AG20443 (cell line): ENCODE measurements at places on chromosomes 13 and 19.

DNA sequence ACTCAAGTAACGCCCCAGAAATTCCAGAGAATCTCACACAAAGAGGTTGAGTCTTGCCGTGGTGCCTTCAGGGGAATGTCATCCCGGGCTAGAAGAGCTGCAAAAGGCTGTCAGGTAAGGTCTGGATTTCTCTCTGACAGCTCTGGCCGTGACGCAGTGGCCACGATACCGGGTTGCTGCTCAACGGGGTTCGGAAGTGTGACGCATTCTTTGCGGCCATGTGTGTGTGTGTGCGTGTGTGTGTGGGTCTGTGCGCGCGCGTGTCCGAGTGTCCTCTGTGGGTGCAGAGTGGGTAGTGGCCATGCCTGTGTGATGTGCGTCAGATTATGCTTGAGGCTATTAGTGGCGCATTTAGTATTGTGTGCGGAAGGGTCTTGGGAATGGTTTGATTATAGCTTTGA is 306 bp downstream of the ZNF540 start:
- DNase-seq: peak; percentile 69

DNA sequence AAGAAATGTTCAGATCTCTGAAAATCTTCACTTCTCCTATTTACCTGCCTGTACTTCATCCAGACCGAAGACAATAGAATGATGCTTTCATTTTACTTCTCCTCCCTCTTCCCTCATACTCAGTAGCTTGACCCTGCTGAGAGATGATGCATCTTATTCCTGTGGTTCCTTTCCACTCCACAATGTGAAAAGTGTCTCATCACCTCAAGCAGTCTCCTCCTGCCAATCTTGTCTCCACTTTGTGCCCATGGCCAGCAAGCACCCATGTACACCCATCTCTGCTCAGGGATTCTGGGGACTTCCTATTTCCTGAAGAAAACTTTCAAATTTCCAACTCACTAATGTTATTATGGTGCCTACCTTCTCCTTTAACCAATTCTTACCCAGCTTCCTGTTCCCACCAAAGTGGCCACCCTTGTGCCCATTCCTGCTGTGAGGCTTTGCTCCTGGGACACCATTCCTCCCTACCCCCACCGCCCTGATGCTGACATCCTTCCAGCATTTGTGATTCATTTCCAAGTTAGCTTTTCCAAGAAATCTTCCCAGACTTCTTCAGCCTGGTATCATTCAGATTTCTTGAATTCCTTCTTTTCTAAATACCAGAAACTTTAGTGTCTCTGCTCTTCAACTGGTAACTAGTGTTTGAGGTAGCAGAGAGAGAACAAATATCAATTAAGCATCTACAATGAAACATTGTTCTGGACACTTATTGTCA is 212.5 kb downstream of the POSTN start:
- peak; percentile 71 for DNase-seq

GRCh38 chr19:55172741-55173140 is 6.3 kb upstream of the DNAAF3 start:
- DNase-seq: peak; percentile 75

DNA sequence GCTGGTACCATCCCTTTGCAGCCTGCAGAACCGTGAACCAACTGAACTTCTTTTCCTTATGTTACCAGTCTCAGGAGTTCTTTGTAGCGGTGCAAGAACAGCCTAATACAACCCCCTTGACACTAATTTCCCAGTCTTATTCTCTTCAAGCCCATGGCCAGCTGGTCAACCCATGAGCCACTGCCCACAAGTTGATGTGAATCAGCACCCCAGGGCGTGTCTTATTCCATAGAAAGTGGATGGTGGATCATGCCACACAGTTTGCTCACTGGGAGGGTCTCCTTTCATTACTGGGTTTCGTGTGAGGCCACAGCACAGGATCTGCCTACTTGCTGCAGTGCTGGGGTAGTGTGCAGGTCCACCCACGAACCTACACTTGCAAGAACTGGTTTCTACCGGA is 27.0 kb downstream of the TEX29 start:
- DNase-seq: no peak

- no peak for DNase-seq
Observed at GRCh38 chr19:5216141-5216847, 124.3 kb downstream of the PTPRS start.

DNA sequence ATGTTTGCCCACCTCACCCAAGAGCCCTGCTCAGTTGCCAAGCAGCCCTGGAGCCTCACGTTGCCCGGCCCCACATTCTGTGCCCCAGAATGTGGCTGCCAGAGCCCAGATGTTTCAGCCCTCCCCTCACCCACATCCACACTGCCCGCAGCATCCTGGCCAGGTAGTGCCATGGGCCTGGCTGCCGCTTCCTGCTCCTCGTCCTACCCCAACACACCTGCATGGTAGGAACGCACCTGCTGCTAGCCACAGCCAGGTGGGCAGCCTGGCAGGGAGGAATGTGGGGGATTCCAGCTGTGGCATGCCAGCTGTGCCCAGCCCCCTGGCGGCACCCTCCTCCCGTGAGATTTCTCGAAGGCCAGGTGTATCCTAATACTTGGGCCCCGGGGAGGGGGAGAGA is 7.5 kb upstream of the NFIX start:
- no peak for DNase-seq

GRCh38 chr19:46944123-46944748 is 75.4 kb upstream of the NPAS1 start:
- DNase-seq: no peak

DNA sequence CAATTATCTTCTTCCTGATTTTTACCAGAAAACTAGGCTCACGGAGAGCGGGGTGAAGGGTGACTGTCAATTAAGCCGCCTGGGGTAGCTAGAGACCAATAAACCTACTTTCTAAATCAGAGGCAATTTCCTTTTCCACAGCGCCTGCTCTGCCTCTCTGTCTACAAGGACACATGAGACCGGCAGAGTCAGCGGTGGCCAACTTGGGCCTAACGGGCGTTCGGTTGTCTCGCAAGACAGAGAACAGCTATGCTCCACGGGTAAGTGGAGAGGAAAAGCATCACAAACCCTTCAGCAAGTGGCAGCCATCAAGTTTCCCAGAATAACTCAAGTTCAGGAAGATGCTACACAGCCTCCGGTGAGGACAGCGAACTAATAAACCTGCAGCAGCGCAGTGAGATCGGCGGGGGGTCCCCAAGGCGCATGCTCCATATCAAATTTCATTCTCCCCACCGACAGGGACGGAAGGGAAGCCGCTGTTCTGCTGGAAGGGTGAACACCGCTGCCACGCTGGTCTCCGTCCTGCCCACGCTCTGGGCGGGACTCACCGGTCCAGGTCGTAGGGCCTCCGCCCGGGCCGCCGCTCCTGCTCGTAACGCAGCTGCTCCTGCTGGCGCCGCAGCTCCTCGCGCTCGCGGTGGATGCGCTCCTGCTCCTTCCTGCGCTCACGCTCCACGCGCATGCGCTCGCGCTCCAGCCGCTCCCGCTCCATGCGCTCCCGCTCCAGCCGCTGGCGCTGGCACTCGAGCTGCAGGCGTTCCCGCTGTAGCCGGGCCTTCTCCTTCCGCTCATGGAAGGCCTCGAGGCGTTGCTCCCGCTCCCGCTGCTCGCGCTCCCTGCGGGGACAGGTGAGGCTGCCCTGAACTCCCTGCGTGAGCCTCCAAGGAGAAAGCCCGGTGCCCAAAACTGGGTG is 25.8 kb upstream of the TINCR start:
- DNase-seq: no peak

- peak; percentile 74 for DNase-seq
Observed at GRCh38 chr13:112783135-112783977, 93.5 kb downstream of the ATP11A start.

GRCh38 chr19:38395381-38396114 is 7.1 kb downstream of the SPRED3 start:
- DNase-seq: no peak

DNA sequence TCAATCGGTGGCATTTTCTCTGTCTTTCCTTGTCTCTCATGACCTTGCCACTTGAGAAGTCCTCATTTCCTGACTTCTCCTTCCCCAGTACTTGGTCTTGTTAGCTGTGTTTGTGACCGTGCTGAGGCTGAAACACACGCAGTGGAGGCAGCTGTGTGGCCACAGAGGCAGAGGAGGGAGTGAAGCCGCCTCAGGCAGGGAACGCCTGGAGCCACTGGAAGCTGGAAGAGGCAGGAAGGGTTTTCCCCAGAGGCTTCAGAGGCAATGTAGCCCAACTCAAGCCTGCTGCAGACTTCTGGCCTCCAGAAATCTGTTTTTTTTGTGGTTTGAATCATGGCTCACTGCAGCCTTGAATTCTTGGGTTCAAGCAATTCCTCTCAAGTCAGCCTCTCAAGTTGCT is 29.2 kb upstream of the ARGLU1 start:
- peak; percentile 64 for DNase-seq

DNA sequence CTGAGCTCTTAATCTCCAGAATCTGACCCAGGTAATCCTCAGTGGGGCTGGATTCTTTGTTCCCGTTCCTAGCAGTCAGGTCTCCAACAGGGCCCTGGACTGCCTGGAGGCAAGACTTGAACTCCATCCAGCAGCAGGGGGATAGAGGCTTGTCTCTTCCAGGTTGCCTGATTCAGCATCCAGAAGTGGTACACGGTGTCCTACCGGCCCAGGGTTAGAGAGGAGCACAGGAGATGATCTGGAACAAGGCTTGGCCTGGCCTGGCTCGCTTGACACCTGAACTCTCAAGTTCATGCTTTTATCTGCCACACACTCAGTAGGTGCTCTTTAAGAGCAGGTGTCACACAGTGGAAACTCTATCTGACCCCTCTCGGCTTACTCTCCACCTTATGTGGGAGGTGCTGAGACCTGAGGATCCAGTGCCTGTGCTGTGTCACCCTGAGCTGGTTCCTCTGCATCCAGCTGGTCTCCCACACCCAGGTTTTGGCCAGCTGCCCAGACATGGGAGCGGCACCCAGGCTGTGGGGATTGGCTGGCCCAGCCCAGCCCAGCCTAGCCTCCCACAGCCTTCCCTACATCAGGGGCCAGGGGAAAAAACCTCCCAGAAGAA is at the start of gene CYP4F3:
Gene CYP4F3 (plus strand): TSS at position 604 of the 610 bp plus-strand sequence. CDS start 519 bp downstream, outside the sequence.
- no peak for DNase-seq

DNA sequence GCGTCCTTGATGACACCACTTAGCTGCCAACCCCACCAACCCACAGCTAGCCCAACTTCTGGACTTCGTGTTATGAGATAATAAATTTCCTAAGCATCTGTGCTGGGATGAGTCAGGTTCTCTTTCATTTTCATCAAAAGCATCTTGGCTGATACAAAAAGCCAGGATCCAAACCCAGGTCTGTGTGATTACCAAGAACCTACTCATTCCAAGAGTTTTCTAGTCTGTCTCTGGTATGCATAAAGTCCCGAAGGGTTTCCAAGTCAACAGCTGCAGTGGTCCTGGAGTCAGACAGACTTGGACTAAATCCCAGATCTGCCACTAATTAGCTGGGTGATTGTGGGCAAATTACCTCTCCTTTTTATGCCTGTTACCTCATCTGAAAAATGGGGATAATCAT is 55.5 kb upstream of the SERP2 start:
- peak; percentile 41 for DNase-seq

GRCh38 chr13:24670961-24671381 is 9.2 kb upstream of the ATP12A start:
- DNase-seq: peak; percentile 35

- peak; percentile 100 for DNase-seq
Observed at GRCh38 chr19:531009-531752, 379 bp upstream of the CDC34 start.

DNA sequence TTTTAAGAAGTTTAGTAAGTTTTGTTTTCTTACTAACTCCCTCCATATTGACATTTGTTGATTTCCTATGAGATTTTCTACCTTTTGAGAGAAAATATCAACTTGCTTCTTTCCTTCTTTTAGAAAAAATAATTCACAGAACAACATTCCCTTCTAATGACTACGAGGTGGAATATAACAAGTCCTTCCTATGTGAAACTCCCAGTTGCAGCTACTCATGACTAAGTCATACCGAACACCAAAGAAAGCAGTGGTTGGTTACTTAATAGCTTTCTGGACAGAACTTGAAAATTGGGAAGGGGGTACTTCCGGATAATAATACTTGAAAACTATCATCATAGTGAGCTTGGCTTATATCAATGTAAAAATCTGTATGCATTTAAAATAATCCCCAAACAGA is 144.8 kb downstream of the DACH1 start:
- no peak for DNase-seq

DNA sequence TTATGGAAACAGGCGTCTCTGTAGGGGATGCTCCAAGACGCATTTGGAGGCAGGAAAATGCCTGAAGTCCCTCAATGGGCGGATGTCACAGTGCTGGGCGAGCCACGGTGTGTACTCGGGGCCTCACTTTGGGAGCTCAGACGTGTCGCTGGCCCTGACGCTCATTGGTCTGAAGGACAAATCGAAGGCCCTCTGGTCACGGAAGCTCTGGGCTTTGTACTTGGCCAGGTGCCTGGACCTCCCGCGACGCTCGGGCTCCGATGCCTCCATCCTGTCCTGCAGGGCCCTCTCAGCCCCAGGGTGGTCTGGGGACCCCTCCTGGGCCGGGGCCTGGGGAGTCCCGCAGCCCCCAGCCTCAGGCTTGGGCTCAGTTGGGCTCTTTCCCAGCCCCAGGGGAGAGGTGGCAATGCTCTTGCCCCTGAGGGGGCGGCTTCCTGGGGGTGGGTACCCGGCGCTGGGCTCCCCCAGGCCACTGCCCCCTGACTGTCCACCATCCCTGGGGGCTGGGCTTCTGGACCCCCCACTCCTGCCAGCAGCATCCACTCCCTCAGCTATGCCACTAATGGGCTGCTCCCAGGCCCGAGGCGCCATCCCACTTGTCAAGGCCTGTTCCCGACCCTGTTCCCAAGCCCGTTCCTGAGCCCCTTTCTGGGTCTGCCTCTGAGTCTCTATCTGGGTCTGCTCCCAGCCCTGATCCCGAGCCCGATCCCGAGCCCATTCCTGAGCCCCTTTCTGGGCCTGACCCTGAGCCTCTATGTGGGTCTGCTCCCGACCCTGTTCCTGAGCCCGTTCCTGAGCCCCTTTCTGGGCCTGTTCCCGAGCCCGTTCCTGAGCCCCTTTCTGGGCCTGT is 39.5 kb upstream of the GRTP1 start:
- no peak for DNase-seq

GRCh38 chr13:51856027-51856736 is 5.6 kb upstream of the CCDC70 start:
- DNase-seq: no peak

- peak; percentile 80 for DNase-seq
Observed at GRCh38 chr13:43805071-43805468, 18.3 kb upstream of the ENOX1 start.

DNA sequence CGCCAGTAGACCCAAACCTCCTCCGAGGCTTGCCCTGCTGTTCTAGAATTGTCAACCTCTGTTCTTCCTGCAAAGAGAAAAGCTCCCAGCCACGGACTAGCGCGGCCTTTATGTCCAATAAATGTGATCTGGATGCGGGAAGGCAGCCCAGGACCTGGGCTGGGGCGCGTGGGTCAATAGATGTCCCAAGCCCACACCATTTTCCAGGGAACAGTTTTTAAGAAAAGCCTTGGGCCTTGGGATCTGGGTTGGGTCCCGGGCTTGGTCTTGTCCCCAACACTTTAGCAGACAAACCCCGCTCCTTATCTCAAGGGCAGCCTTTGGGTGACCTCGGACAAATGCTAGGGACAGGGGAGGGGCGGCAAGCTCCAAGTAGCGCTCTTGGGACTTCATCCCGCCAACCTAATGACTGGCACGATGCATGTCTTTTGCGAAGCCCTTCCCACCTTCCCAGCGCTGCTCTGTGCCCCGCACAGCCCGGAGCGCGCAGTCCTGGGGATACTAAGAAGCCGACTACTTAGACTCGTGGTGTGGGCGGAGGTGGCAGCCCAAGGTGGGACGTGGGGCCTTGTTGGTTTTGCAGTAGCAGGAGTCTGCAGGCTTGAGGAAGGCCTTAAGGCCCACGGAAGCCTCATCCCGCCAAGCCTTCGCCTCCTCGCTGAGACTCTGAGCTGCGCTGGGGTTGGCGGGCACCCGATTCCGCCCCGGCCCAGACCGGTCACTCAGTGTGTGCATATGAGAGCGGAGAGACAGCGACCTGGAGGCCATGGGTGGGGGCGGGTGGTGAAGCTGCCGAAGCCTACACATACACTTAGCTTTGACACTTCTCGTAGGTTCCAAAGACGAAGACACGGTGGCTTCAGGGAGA is 10.8 kb downstream of the SOX21 start:
- no peak for DNase-seq
